ENCODE measurements at places on chromosomes 1 and 21. TPM values are rescaled to one million over a fixed set of nuclear protein-coding genes. Genes with fewer than 3 reads are reported as not detected.

TENT5C gene
- polyA plus RNA-seq, result 0.29 TPM

VWA5B1 gene
- polyA plus RNA-seq, result not detected

ACTL8 gene
- not detected for polyA plus RNA-seq

APOBEC4 gene
- not detected for polyA plus RNA-seq

MAPKAPK2 gene
- polyA plus RNA-seq, result 35.1 TPM

MRPS21 gene
- polyA plus RNA-seq, result 122 TPM

All from esophagus (tissue), 2 donors.